ENCODE measurements at places on chromosomes 3 and 15.

DNA sequence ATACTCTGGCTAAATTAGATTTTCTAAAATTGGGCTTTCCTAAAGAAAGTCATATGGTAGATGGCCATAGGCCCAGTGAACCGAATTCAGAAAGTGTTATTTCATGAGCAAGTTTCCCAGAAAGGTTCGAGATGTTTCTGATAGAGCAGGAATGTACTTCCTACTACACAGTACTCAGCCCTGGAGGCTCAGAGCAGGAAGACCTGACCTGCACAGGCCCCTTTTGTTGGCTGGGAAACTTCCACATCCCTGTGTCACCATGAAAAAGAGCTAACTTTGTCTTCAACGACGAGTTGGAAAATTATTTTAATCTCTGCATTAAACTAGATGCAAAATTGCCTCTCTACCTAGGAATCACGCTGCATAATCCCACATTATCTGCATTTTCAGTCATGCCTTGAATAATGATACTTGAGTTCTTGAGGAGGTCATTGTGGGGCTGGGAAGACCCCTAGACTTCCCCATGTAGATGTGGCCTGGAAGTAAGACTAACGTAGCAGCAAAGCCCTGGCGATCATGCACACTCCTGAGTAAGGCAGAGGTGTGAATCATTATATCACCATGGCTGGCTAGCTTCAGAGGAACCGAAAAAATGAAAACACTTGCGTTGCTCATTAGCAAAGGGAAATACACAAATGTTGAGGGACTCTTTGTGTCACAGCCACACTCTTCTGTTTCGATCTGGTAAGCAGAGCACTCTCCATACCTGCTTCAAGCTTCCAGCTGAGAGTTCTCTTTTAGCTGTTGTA, 47.1 kb downstream of the CMTM7 start:
- peak; percentile 65 for DNase-seq

- DNase-seq = no peak
These were observed 52.1 kb downstream of the CMTM8 start for GRCh38 chr3:32290619-32291018.

DNA sequence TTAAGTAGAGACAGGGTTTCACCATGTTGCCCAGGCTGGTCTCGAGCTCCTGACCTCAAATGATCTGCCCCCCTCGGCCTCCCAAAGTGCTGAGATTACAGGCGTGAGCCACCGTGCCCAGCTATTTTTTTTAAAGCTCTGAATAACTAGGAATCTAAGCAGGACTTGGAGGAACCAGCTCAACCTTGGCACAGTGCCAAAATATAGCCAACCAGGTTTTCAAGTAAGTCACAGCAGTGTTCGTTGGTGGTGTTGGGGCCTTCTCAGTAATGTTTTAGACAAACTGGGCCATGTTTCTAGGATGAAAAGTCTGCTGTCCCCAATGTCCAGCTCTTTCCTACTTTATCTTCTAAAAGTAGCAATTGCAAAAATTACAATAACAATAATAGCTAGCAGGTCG, 6.4 kb upstream of the ADAM10 start:
- DNase-seq = no peak

DNA sequence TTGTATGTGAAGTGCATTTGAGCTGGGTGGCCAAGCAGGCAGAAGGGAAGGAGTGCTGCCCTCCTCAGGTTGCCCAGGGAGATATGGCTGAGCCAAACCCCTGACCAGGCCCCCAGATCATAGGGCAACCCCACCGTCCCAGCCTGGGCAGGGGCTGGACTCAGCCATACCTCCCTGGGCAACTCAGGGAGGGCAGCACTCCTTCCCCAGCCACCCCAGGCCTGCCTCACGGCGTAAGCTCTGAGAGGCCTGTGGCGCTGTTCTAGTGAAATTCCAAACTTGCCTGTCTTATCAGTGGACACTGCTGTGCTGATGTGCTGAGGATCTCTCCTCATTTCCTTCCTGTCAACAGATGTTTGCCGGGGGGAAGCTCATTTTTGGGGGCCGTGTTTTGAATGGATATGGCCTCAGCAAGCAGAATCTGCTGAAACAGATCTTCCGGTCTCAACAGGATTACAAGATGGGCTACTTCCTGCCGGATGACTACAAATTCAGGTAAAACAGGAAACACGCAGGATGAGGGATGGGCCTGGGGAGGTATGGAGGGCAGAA, 57.6 kb upstream of the FGD5 start:
- no peak for DNase-seq

DNA sequence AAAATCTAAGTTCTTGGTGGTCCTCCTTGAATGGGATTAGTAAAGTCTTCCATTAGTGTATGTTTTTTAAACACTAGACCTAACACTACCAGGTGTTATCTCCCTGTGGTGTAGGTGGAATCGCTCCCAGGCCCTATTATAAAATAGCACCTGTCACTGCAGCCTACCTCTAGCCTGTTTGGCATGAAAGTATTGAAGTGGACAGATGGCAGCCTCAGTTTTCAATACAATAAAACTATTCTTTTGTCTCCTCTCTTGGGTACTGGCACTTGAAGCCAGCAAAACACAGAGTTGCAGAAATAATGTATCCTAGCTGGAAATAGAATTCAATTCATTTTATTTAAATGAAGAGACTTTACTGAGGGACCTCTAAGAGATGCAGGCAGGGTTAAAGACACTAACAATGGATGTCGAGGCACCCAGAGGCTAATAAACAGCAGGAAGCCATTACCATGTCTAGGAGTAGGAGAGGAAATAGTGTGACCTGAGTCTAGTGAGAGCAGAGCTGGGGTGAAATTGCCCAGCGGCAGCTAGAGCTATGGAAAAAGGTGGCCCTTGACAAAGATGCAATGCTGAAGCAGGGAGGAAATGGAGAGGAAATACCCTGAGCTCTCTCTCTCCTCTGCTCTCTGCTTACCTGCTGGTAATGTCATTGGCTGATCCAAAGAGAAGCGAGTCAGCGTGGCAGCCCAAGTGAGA, 49.1 kb upstream of the TMEM158 start:
- DNase-seq = no peak

DNA sequence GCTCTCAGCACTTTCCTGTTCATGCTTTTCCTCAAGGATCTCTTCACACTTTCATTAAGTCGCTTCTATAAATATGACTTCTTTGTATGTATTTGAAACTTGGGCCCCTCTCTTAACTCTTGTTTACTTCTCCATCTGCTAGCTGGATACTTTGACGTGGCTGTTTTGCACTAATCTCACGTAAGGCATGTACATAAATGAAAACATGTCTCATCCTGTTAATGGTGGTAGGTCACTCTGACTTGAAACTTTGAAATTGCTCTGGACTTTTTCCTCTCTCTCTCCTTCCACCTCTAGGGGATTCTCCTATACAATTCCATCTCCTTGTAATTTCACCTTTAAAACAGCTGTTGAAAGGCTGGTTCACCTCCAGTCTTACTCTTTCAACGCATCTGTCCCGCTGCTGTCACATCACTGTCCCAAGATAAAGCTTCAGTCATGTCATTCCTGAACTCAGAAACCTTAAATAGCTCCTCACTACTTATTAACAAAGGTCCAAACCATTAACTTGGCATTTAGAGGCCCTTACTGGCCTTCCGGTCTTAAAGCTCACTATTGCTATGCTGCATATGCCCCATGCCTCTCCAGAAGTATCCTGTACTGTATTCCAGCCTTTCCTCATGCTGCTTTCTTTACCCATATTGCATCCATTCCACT, 1.2 kb downstream of the BLOC1S6 start:
- DNase-seq = no peak

DNA sequence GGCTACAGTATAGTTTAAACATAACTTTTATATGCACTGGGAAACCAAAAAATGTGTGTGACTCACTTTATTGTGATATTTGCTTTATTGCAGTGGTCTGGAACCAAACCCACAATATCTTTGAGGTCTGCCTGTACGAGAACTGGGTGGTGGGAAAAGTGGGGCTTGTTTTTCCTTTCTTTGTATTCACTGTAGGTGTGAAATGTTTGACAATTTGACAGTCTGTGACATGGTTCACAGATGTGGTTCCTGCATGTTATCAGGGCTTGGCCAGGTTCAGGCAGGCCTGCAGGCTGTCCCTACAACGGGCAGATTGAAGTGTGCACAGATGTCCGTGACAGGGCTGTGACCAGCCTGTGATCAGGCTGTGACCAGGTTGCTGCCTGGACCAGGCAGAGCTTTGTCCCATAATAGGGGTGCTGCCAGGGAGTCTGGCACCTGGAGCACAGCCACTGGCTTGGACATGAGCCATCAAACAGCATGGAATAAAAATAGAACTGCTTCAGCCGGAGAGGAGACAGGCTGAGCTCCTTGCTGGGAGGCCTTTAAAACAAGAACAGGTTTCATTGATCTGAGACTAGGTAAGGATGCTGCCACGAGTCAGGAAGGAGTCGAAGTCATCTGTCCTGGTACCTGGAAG, 61.0 kb downstream of the KLF13 start:
- DNase-seq = no peak

- DNase-seq = no peak
These were observed 486.3 kb upstream of the PROK2 start for GRCh38 chr3:72271216-72271615.

- no peak for DNase-seq
These were observed 108.1 kb upstream of the ZBED2 start for GRCh38 chr3:111702996-111703985.

DNA sequence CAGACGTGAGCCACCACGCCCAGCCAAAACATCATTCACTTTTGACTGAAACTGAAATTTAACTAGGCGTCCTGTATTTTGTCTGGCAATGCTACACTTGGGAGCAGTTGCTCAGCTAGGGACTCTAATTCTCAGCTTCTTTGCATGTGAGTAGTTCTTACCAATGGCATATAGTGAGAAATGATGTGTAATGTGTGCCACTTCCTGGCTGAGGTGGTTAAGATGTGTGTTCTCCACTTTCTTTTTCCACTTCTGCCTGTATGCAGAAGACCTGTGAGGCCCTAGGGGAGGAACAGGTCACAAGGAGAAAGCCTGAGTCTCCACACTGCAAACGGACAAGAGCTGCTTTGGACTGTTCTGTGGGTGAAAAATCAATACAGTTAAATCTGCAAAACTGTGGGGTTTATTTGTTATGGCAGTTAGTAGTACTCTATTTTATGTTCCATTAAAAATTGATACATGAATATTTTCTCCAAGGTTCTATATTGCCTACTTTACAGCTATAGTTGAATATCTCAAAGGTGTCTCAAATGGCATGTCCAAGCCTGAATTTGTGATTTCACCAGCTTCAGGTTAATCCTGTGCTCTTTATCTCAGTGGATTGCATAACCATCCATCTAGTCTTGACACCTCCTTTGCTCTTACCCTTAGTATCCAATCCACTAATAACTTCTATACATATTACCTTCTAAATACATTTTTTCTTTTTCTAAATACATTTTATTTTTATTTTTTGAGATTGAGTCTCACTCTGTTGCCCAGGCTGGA, 59.3 kb downstream of the NR1D2 start:
- DNase-seq = no peak

DNA sequence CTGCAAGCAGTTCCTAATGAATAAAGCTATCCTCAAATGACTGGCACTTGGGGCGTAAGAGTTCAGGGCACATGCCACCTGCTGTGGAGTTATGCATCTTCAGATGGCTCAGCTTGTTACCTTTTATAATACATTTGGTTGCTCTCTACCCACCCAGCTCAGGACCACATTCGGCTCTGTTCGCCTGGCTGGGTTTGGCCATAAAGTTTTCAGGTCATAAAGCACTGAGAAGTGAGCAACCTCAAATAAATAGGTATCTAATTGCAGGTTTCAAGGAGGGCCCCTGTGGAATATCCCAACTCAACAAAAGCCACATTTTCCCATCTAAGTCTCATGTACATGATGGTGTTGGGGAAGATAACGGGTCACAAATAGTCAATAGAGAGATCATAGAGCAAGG, 727.3 kb downstream of the GRM7 start:
- DNase-seq = no peak

All from GM19239 (cell line).